Esophagus squamous epithelium (tissue), 5 donors: ENCODE measurements at places on chromosomes 1 and 21.

DNA sequence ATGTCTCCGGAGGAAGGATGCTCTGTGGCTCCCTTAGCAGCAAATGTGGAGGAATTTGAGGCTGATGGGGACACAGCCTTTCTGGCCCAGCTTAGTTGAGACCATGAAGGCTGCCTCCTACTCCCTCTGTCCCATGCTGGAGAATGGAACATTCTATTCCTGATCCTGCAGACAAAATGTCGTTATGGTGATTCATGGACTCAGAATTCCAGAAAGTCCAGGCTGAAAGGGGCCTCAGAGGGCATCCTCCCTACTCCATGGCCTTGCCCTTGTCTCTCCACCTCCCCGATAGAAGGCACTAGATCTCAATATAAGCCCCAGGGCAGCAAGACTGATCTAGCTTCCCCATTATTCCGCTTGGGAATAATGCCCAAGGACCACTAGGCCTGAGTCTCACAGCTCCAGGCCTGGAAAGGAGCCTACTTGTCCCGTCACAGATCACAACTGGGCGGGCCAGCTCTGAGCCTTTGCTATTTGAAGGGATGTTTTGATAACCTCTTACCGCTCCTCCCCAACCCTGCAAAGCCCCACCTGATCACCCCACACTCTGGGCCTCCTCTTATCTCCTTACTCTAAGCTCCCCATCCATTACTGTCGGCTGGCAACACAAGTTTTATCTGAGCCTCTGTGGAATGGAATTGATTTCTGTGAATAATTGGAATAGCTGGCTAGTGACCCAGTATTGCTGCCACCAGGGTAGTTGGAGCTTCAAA is 52.8 kb upstream of the TRABD2B start:
- no peak for DNase-seq

DNA sequence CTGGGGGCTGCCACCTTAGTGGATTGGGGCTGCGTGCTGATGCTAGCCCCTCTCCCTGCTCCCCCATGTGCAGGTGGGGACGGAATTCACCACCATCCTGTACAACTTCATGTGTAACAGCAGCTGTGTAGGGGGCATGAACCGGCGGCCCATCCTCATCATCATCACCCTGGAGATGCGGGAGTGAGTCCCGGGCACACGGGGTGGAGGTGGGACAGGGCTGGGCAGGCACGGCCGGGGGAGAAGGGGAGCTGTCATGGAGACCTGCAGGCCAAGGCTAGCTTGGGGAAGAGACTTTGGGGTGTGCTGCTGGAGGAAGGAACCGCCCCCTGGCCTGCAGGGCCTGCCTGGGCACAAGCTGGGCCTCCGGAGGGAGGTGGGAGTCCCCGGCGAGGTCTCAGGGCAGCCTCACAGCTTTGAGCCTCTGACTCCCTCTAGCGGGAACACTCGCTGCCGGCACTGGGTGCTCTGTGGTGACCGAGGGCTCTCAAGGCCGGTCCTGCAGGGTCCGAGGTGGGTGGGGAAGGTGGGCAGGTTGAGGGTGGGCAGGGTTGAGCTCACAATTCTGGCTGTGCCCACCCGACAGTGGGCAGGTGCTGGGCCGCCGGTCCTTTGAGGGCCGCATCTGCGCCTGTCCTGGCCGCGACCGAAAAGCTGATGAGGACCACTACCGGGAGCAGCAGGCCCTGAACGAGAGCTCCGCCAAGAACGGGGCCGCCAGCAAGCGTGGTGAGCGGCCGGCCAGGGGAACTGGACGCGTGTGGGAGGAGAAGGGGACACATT is 25.0 kb upstream of the CCDC27 start:
- DNase-seq = no peak

GRCh38 chr1:87575528-87575927 is 246.8 kb downstream of the LMO4 start:
- DNase-seq = no peak

- DNase-seq = no peak
These were observed 110.3 kb downstream of the MRPL39 start for GRCh38 chr21:25496825-25497482.

DNA sequence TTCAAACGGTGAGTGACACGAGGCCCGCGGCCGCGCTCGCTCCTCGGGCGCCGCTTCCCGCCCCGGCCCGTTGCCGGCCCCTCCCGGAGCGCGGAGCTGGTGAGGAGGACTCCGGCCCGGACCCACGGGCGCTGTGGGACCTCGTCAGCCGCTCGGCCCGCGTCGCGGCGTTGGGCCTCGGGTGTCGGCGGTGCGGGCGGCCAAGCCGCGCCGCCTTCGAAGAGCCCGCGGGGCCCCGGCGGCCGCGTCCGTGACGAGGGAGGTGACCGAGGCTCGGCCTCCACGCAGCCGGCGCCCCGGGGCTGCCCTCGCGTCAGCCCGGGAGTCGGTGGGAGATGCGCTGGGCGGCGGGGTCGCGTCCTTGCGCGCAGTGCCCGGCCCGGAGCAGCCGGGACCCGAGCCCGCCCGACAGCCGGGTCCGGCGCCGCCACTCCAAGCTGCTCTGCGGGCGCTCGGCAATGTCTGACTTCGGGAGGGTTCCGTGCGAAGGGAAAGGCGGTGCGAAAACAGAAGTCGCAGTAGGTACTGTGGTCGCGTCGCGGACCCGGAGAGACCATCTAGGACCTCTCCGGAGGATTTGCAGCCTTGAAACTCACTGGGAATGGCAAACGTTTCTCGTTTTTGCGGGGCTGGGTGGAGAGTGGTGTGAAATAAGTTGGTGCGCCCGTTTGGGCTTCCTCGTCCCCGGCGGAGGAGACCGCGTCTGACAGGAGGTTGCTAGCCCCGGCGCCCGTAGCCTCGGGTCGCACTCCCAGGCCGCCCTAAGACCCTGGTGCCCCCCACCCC is 829 bp downstream of the SPEN start:
- DNase-seq = no peak

DNA sequence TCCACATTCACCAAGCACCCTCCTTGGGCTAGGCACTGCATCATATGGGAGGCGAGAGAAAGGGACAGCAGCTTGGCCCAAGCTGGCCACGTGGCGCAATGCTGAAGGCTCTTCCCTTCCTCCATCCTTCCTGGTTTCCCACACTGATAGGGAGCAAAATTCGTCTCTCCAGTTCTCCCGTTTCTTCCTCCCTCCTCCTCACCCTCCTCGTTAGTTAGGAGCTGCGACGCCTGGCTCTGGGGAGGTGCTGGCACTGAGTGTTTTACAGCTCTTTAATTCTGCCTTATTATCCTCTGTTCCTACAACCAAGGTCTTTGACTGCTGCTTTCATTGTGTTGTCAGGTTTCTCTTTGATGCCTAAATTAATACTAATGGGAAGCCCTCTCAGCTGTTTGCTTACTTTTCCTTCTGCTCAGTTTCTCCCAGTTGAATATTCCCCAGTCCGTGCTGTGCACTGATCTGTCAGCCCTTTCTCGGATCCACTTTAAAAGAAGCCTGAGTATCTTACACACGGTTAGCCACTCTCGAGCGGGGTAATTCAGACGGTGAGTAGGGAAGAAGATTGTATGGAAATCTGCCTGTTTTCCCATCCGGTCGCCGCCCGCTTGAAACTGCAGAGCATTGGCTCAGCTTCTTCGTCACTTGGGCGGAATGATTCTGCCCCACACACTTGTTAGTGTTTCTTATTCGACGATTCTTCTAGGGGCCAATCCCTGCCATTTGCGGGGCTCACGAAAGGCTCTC is 56.2 kb upstream of the SMYD2 start:
- no peak for DNase-seq
